Amniotic stem cell (primary cell): ENCODE measurements at places on chromosomes 7 and 10.

DNA sequence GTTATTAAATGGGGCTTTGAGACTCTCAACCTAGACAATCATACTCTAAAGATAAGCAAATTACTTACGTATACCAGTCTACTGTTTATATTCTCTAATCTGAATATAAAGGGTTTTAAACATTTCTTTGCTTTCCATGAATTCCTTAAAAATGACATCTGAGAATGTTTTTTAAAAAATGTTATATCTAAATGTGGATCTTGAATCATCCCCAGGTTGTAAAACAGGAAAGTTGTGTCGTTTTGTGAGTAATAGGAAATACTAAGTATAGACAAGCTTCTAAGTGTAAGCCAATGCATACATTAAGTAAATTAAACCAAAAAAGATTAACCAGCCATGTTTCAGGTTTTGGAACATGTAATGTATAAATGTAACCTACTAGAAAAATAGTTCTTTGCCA, 26.8 kb downstream of the ADD3 start:
- DNase-seq = no peak

DNA sequence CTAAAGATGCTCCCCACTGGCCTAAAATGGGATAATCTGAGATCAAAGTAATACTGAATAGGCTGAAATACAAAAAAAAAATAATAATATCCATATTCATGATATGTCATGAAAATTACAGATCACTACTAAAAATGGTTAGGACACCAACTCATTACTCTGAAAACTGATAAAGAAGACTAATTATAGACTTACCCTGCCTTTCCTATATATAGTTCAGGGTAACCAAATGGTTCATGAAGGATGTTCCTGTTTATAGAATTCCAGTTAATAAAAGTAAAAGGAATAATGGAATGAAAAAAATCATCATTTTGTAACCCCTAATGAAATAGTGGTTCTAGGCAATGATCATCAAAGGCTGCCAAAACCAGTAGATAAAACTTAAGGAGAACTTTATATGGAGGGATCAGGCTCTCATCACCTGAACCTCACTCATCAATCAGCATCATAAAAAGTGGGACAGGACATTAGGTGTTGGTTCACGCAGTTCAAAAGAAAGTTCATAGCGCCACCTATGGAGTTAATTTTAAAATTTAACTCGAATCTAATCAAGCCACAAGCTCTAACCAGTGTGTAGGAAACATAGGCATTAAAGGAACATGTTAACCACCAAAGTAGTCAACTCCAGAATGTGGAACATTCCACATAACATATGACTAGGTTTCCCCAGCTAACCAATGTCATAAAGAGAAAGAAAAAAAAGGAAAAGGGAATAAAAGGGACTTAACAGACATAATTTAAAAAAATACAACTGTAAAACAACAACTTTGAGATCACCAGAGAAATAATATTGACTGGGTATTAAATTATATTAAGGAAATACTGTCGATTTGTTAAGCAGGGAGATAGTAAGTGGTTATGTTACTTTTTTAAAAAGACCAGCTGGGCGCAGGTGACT, 35.7 kb downstream of the P4HA1 start:
- DNase-seq = no peak

DNA sequence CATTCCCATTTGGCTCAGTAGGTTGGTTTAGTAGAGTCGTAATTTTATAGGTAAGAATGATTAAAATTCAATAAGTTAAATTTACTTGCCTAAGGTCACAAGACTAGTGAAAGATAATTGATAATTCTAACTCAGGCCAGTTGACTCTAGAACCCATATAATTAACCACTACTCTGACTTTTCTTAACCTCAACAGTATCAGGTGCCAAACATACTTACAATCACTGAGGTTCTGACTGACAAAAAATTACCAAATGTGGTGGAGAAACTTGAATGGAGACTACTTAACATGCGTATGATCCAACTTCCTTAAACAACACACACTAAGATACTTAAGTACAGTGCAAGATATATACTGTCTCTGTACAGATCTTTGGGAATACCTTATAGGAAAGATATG, 667.3 kb upstream of the SORCS1 start:
- DNase-seq = no peak

- no peak for DNase-seq
Measured at GRCh38 chr10:72058989-72059842, 29.1 kb downstream of the SPOCK2 start.
